T-helper 17 cell (primary cell): ENCODE measurements at places on chromosomes 5 and 9. TPM values are rescaled to one million over a fixed set of nuclear protein-coding genes. Genes with fewer than 3 reads are reported as not detected.
A peak's percentile ranks its signal among the peaks of the same experiment; 100 is the strongest.

DNA sequence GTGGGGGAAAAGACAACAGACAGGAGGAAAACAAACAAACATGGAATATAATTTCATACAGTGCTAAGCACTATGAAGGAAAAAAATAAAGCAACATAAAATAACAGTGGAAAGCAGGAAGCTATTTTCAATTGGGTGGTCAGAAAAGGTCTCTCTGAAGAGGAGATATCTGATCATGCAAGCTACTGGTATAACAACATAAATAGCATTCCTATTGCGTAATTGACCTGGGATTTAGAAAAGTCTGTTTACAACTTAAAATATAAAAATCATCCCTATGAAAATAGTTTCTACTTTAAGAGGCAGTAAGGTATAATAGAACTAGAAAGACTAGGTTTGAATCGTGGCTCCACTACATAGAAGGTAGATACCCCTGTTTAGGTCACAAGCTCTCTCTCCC is 61.4 kb downstream of the FBXW11 start:
- H3K4me3 ChIP-seq, result no peak overlapping the region
- no peaks in the 10 kb centered on the region for H3K36me3 ChIP-seq
- H3K4me1 ChIP-seq, result peaks cover 32% of the 10 kb centered on the region

DNA sequence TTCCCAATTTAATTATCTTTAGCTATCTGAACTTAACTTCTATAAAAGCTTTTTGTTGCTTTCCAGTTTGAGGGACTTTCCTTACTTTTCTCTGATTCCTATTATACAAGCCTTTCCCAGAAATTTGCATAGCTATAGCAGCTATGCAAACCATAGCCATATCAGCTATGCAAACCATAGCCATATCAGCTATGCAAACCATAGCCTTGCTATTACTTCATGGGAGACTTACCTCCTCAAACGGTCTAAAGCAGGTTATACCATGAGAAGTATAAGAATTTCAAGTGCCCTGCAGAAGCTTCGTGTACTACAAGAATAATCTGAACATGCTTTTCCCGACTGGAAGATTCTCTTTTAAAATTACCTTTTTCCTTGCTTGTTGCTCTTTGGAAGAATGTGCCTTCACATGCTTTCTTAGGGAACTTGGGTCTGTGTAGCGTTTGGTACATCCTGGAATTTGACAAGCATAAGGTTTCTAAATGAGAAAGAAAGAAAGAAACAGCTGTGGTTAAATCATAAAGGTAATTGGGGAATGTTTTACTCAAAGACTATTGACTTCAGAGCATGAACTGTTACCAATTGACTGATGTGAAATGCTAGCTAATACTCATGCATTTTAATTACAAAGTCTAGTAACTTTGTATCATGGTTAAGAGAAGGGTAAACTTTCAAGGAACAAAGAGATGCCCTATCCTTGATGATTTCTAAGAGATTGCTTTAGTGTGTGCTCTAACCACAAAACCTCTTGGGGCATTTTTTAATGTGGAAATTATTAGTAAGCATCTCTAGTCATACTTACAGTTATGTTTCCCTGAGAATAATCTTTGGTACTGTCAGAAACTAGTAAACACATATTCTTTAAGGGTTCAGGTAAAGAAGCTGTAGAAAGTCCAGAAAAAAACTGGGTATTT is 367.6 kb downstream of the GLIS3 start:
- no peak for DNase-seq
- no peaks in the 10 kb centered on the region for H3K4me1 ChIP-seq
- H3K27ac ChIP-seq, result no peak overlapping the region
- H3K4me3 ChIP-seq, result no peak overlapping the region
- peaks cover 16% of the 10 kb centered on the region for H3K27me3 ChIP-seq
- no peaks in the 10 kb centered on the region for H3K36me3 ChIP-seq

The ALDH7A1 gene
- 0.91 TPM for total RNA-seq

DNA sequence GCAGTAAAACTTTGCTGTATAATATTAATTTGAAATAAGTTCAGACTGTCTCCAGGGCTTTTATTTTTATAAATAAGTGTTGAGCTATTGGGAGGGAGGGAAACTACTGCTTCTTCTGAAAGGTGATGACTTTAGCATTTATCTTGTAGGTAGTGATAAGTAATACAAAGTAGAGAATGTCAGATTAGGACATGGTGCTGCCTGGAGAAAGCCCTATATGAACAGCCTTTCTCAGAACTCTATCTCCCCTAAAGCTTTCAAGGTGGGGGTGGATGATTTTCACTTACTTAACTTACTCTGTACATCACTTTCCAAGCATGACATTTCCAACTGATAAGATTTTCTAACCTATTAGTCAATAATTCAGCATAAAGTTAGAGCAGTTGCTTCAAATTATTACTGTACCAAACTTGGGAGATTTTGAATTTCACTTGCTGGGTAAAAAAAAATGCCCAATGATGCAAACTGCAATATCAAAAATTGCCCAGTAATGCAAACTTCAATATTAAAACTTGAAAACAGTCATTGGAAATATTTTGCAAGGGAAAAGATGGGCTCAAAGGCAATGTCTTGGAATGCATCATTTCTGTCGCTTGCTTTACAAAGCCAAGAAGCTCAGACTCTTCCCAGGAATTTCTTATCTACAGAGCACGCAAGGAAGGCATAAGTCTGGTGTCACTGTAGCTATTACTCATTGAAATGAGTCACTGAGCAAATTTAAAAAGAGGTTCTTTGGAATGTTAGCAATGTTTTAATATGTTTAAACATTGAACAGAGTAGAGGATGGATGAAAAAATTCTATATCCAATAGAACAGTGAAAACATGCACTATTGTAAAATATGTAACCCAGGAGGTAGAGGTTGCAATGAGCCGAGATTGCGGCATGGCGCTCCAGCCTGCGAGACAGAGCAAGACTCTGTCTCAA is 569.5 kb downstream of the PSAT1 start:
- no peak for DNase-seq
- no peaks in the 10 kb centered on the region for H3K4me1 ChIP-seq
- H3K27ac ChIP-seq, result no peak overlapping the region
- no peaks in the 10 kb centered on the region for H3K36me3 ChIP-seq
- no peaks in the 10 kb centered on the region for H3K27me3 ChIP-seq
- H3K4me3 ChIP-seq, result no peak overlapping the region

GRCh38 chr9:28696960-28697359 is 1123.7 kb upstream of the C9orf72 start:
- H3K4me1 ChIP-seq, result no peaks in the 10 kb centered on the region
- no peak overlapping the region for H3K4me3 ChIP-seq
- H3K36me3 ChIP-seq, result no peaks in the 10 kb centered on the region
- no peak for DNase-seq
- H3K27me3 ChIP-seq, result no peaks in the 10 kb centered on the region
- H3K27ac ChIP-seq, result no peak overlapping the region

The TMEM141 gene
- 21.8 TPM for total RNA-seq

The UGT3A1 gene
- total RNA-seq, result not detected

GRCh38 chr5:176573564-176574296 is 24.6 kb downstream of the CDHR2 start:
- H3K27ac ChIP-seq, result no peak overlapping the region
- DNase-seq, result peak; percentile 67
- H3K4me3 ChIP-seq, result no peak overlapping the region
- H3K4me1 ChIP-seq, result peaks cover 10% of the 10 kb centered on the region
